Stimulated activated CD4-positive, alpha-beta T cell treated with anti-CD3 and anti-CD28 coated beads, Interleukin-2, amount 100 ng/mL, for 48 hours (primary cell): ENCODE measurements at places on chromosomes 11 and 22.

DNA sequence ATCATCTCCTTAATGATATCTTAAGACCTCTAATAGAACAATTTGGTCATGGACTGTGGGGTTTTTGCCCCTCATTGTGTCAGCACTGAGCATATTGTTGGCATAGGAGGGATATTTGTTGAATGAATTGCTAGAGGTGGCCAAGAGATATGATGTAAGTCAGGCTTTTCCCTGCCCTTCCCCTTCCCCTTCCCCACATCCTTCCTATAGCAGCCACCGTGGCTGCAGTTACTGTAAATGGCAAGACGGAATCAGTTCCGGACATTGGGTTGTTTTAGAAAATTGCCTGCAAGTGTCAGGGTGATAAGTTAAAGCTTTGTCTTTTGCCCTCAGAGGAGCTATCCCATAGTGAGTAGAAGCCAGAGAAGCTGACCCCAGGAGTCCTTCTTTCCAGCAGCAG lies 23.0 kb downstream of the LIMK2 start:
- no peak for DNase-seq

DNA sequence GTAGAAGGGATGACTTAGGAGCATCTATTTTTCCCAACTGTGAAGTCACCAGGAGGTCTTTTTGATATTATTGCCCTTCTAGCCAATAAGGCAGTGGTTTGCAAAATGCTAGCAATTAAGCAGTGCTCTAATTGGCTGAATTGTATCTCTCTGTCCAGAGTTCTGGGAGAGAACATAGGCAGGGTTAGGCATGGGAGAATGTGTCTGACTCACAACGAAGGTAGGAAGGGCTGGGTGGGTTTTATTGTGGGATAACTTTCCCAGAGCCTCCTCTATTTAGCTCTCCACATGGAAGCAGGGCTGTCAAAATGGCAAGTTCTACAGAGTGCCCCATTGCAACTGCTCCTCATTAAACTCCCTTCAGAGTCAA lies 415.9 kb upstream of the CADM1 start:
- DNase-seq, result no peak

DNA sequence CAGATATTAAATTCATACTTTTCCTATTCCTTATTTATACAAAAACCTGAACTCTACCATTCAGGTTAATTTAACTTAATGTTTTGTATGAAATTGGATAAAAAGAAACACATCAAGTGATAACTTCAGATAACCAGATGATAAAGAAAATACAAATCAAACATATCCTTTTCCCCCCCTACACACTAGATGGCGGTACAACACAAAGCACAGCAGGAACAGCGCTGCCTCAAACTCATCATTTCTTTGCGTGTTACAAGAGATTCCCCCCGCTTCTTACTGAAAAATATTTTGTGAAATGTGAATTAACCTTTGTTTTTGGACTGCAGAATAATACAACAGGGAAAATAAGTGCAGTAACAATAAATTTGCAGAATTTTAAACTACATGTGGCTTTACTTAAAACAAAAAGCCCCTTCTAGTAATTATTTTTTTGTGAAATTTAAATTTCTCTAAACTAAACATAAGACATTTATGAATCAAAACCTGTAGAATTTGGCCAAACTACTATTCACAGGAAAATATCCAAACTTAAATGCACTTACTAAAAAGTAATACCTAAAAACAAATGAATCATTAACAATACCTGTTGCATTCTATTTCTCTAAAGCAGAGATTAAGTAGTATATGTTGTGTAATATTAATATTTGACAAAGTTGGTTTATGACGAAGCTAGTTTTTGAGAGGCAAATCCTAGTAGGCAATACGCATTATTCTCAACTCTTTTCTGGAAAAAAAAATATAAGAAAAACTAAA lies 74.4 kb downstream of the ARHGAP32 start:
- peak; percentile 33 for DNase-seq

GRCh38 chr11:31884080-31884479 lies 73.0 kb upstream of the PAX6 start:
- no peak for DNase-seq

- no peak for DNase-seq
Measured at GRCh38 chr11:5276697-5277096, 7.0 kb upstream of the HBE1 start.

GRCh38 chr11:120409655-120410054 lies 73.4 kb downstream of the ARHGEF12 start:
- DNase-seq, result no peak

DNA sequence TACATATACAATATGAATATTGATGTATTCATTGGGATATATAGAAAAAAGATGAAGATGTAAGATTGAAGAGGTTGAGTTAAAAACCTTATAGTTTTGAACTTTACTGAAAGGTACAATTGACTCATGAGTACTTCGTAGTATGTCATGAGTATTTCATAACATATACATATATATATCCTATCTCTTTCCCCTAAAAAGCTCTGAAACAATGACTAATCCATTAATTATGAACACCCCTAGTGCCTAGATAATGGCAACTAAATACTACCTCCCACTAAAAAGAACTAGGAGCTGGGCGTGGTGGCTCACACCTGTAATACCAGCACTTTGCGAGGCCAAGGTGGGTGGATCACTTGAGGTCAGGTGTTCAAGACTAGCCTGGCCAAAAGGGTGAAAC lies 31.5 kb downstream of the SLC35F2 start:
- no peak for DNase-seq

- DNase-seq, result no peak
Measured at GRCh38 chr22:33112580-33112979, 54.4 kb upstream of the SYN3 start.

DNA sequence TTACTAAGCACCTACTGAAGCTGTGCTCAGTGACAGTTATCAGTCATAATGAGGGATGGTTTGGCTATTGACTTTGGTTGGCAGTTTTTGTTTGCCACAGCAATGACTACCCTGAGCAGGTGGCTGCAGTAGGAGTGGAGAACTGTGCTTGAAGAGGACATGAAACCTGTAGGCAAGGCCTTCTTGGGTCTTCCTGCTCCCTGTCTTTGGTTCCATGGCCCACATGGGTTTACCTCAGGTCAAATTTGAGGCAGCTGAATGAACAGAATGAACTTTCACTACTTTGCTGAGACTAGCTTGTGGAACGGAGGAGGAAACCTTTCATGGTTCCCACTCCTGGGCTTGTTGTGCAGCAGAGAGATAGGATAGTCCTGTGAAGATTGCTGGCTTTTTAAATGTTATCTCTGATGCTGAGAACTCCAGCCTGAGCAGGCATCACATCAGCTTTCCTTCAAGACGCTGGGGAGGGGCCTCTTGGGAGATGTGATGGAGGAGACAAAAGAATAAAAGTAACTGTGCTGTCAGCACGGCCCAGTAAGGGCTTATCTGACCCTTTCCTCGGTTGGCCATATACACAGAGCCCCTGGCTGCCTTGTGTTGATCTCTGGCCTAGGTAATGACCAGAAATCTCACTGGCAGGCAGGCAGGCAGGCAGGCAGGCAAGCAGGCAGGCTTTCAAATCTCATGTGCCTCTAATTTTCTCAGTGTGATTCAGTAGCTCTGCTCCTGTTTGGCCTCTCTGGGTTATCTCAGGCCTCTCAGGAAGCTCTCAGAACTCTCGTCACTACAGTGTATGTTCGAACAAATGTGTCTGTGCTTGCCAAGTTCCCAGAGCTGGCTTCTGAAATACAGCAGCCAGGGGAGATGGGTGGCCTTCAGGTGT lies 12.0 kb downstream of the STIM1 start:
- no peak for DNase-seq

GRCh38 chr22:20257212-20258020 lies 10.7 kb downstream of the RTN4R start:
- no peak for DNase-seq

GRCh38 chr11:109772892-109773291 lies 320.3 kb upstream of the ZC3H12C start:
- no peak for DNase-seq

DNA sequence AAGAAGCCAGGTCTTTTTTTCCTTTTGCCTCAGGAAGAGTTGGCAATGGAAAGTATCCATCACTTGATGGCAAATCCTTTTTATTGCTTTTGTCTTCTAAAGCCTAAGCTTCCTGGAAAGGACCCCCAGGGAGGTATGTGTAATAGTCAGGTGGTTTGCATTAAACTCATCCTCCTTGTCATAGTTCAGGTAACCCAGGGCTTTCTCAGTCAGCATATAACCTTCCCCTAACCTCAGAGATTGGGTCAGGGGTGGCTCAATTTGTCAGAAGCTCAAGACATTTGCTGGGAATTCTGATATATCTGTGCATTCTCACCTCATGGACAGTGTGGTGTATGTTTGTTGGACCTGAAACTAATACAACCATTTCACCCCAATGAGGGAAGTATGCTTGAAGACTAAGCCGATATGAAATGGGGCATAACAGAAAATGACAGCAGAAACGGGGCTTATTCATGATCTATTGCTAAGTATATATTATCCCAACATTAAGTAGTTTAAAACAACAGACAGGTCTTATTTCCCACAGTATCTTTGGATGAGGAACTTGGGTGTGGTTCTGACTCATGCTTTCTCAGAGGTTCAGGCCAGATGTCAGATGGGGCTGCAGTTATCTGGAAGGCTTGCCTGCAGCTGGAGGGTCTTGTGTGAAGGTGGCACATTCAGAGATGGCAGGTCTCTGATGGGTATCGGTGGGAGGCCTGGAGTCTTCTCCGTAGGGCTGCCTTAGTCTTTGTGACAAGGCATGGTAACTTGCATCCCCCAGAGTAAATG lies 135.8 kb upstream of the SPON1 start:
- no peak for DNase-seq

- no peak for DNase-seq
Measured at GRCh38 chr11:135002236-135002635, 590.2 kb upstream of the B3GAT1 start.

DNA sequence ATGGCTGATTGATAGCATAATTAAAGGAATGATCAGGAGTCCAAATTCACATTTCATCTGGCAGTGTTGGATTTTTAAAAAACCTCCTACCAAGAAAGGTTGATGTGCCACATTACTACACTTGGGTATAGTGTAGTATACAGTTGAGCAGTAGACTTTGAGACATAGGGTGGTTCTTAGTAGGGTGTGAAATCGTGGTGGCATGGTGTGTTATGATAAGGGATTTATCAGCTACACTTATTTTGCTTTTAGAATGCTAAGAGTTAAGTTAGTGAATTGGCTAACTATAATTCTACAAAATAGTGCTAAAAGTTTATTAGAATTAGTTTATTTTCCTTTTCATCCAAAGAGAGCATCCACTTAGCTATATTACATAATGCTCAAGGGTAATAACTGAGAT lies 13.1 kb downstream of the TBCEL start:
- DNase-seq, result no peak

- DNase-seq, result peak; percentile 58
Measured at GRCh38 chr22:21642584-21643448, 714 bp downstream of the SDF2L1 start.

GRCh38 chr11:114073828-114074381 lies 14.4 kb downstream of the ZBTB16 start:
- no peak for DNase-seq
